ENCODE measurements at places on chromosomes 3 and 15.

DNA sequence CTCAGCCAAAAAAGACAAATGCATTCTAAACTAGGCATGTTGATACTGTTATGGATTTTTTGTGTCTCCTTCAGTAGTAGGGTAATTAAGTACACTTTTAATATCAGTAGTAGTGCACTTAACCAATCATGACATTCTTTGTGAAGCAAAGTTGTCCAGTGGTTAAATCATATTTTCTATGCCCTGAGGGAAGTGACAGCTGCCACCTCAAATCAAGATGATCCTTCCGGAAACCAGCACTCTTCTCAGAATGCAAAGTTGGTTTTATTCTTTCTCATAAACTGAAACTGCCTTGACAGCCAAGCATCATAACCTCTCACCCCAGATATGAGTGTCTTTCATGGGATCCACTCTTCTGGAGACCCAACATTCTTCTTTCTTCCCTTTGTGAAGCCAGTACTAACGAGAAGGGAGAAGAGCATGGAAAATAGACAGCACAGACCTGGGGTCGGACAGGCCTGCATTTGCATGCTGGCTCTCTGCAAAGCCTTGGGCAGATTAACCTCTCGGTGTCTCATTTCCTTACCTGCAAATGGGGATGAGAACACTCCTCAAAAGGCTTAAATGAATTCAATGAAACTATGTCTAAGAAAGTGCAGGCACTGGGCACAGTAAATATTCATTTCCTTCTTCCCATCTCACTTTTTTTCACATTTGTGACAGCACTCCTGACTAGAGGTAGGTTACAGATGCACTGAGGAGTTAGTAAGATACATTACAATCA is 13.2 kb downstream of the AAGAB start:
- no peak for DNase-seq

- no peak for DNase-seq
Observed at GRCh38 chr3:192929755-192930547, 12.3 kb upstream of the MB21D2 start.

DNA sequence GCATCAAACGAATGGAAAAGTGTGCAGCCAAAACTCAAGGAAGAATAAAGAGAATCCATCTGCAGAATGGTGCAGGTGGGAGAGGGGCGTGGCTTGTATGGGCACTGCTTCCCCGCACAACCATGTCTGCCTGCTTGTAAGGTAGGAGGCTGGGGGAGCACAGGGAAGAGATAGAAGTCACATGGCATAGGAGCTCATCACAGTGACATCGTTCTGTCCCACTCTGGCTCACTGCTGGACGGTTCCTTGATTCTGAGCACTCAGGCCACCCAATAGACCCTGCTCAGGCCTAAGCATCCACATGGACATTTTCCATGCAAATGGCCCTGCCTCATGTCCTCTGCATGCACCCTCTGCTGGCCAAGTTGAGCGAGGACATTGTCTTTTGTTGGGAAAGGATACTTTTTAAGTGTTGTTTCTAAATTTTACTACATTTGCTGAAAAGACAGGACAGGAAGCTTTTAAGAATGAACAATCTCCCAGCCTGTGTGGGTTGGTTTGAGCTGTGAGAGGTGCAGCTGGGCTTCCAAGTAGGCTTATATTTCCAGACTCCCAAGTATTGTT is 3.1 kb downstream of the MYLK start:
- no peak for DNase-seq

DNA sequence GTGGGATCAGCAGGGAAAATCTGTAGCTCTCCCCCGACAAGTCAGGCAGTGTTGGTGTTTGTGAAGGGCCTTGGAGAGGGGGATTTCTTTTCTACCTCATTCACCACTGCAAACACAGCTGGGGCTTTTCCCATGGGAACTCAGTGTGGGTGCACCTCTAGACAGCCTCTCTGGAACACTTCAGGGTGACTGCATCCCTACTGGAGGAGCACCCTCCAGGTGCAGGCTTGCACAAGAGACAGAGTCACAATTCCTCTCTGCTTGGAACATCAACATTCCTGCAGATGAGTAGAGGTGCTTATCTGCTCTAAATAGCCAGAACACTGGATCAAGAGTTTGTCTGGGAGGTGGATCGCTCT is 72.7 kb upstream of the AKAP13 start:
- DNase-seq: no peak

GRCh38 chr3:148681080-148681479 is 16.6 kb upstream of the AGTR1 start:
- no peak for DNase-seq

- DNase-seq: no peak
Observed at GRCh38 chr3:51963951-51964451, 3.3 kb downstream of the PCBP4 start.

- no peak for DNase-seq
Observed at GRCh38 chr3:47825590-47825989, 22.7 kb downstream of the DHX30 start.

- DNase-seq: no peak
Observed at GRCh38 chr3:121574449-121574848, 6.7 kb downstream of the ARGFX start.

DNA sequence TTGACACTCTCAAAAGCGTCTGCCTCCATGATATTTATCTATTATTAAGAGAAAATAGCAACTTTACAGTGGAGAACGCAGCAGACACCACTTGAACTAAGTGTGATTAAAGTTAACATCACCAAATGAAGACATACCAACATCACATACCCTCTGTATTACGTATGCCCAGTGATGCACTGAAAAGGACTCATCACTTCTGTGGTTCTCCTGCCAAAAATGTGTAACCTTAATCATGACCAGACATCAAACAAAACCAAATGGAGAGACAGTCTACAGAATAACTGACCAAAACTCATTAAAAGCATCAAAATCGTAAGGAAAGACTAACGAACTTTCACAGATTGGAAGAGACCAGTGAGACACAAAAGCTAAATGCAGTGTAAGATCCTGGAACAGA is 103.2 kb downstream of the PPP2R3A start:
- DNase-seq: no peak

DNA sequence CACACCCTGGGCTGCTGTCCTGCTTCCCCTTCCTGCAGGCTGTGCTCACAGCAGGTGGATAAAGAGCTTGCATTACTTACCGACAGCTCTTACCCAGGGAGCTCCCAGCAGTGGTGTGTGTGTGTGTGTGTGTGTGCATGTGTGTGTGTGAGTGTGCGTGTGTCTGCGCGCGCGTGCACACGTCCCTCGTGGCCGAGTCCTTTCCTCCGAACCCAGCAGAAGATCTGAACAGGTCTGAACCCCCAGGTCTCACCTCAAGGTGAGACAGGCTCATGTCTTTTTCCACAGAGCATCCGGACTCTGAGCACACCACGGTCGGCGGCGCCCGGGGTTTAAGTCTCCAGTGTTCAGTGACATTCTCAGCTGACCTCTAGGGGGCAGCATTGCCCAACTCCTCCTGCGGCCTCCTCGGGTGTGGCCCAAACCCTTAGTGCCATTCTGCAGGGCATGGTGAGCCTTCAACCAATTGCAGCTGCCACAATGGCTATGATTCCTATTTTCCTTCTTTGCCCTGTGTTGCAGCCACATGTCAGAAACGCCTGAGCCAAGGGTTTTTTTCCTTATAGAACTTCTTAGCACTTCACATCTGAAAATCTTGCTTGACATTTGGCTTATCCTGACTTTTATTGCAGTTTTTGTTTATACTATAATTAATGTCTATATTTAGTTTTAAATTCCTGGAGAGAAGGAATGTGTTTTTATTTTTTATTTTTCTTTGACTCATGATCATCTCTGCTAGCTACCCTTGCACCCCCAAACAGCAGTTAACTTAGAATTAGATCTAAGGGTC is 64.1 kb upstream of the KLHL25 start:
- peak; percentile 19 for DNase-seq

DNA sequence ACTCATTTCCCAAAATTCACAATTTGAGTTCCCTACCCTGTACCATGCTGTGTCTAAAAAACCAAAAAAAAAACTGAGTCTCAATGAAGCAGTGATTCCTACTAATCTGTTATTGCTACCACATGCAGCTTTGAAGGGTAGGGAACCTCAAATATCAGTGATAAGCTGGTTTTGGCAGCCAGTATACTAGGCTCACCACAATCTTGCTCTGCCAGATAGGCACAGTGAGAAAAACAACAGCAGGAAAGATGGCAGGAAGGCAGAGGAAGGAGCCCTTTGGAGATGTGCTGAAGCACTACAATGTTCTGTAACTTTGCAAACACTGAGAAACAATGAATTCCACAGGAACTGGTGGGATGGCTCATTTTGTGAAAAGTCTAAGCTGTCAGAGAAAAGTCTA is 96.9 kb upstream of the UBP1 start:
- DNase-seq: no peak

DNA sequence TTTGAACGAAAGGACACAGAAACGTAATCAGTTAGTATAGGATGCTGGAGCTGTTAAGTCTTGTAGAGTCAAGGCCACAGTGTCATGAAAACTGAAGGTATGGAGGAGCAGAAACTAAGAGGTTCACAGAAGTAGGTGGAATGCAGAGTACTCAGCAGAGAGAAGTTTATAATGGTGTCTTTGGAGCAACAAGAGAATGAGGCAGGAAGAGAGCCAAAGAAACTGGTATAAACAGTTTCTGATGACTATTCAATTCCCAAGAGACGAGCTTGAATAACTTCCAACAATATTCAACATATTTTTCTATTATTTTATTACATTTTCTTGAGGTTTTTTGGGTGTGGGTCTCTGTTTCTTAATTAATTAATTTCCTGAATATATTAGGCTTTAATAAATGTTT is 29.6 kb downstream of the GALK2 start:
- no peak for DNase-seq

- no peak for DNase-seq
Observed at GRCh38 chr3:123449102-123449996, 459 bp upstream of the ADCY5 start.

DNA sequence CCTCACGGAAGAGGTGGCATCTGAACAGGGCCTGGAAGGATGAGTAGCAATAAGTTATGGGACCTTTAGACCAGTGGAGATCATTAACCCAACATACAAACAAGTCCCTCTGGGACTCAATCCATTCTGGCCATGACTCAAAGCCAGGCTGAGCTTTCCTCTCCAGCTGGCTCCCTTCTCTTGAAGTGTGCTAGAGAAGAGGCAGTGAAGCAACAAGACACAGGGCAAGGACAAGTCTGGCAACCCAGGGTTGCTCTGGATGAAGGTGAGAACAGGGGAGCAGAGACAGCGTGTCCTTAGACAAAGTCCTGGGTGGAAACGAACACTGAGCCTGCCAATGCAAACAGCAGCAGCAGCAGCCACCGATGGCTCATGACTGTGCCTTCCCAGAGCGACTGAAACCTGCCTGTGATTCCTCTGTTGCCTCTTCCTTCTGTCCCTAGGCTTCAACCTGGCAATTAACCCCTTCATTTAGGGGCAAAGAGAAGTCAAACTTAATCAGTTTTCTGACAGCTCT is 86.8 kb downstream of the BDH1 start:
- DNase-seq: no peak

DNA sequence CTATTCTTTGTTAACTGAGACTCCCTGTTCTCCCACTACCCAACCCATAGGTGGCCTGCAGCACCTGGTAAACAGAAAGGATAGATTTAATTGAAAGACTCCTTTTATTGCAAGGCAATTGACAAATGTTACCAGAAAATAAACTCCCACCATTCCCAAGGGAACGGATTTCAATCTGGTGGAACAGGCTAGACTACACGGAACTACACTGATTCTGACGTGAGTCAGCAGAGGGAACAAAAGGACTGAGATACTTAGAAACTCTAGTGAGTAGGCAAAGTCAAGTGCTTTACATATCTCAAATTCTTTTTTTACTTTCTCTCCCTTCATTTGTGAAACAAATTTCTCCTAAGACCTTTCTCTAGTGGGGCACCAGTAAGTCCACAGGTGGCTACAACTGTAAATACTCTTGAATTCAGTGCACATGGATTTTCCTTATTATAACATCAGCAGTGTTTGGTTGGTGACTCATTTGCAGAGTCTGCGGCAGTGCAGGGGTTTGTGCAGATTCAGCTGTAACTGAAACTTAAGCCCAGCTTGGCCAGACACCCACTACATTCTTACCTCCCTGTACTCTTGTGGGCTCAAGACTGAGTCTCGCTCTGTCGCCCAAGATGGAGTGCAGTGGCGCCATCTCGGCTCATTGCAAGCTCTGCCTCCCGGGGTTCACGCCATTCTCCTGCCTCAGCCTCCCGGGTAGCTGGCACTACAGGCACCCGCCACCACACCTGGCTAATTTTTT is 34.3 kb upstream of the PLSCR2 start:
- DNase-seq: no peak

GRCh38 chr3:141275511-141275910 is 43.9 kb downstream of the PXYLP1 start:
- DNase-seq: no peak

DNA sequence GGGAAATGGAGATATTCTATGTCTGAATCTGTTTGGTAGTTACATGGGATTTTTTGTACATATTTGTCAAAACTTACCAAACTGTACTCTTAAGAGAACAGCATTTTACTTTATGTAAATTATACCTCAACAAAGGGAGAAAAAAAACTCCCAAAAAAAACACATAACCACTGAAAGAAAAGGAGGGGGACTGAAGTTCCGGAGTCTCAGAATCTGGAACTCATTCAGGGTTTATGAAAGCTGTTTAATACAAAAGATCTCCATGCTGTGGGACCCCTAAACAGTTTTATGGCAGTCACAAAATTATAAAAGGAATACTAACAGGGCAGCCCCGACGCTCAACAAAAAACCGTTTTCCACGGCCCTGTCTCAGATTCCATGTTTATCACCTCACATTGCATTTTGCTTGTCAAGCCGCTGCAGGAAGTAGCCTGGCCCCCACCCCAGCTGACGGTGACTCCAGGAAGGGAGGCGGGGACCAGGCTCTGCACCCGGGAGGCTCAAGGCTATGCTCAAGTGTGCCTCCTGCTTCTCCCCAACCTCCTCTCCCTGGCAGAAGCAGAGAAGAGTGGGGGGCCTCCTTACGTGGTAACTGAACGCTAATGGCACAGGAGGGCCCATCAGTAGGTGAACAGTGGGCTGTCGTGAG is 29.3 kb downstream of the RFT1 start:
- no peak for DNase-seq

- no peak for DNase-seq
Observed at GRCh38 chr3:143574933-143575332, 273.3 kb downstream of the SLC9A9 start.

DNA sequence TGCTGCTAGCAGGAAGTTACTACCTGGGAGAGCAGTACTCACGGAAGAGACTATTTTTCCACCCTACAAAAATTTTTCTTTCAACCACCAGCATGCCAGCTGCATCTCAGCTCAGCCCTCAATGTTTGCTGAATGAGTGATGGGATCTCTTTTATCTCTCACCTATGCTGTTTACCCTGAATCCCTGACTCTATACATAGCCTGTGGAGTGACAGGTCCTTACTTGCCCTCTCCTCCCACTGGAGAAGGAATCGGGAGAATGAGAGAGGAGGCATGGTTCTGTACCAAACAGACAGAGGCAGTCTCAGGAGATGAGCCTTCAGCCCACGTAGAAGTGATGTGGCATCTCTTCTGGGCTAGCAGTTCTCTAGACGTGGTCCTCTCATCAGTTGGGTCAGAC is 6.7 kb upstream of the DGKG start:
- DNase-seq: no peak

Data from activated naive CD8-positive, alpha-beta T cell treated with anti-CD3 and anti-CD28 coated beads, Interleukin-2, amount 50 U/mL, for 16 hours (primary cell).